ENCODE measurements at places on chromosomes 4 and X.

DNA sequence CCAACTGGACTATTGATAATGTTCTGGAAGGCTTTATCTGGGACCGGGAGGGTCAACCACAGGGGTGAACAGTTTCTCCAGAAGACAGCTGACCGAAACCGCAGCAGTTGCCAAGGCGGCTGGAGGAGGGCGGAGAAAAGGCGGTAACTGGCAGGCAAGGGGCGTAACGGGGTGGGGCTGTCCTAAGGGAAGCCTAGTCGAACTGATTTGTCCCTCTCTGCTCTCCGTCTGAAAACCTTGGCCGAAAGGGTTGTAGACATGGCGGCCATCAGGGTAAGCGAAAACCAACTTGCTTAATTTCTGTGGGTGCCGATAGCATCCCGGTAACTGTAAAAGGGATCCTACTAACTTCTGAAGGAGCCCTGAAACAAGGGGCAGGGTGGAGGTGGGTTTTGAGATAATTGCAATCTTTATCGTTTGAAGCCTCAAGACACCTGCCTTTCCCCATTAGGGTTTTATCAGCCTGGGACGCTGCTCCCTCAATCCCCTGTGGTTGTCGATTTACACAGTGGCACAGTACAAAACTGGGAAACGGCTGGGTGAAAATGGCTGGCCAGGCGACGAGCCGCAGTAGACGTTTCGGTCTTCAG is at the start of gene APOOL:
Gene APOOL, plus strand, starts transcription at position 223 of the 590 bp plus-strand sequence. Its CDS starts 36 bp downstream, at position 259.
- DNase-seq, result peak; percentile 72

- no peak for DNase-seq
These were observed 157.1 kb upstream of the LNX1 start for GRCh38 chr4:53748328-53748772.

- no peak for DNase-seq
These were observed 42.8 kb downstream of the RNF150 start for GRCh38 chr4:141090473-141090872.

DNA sequence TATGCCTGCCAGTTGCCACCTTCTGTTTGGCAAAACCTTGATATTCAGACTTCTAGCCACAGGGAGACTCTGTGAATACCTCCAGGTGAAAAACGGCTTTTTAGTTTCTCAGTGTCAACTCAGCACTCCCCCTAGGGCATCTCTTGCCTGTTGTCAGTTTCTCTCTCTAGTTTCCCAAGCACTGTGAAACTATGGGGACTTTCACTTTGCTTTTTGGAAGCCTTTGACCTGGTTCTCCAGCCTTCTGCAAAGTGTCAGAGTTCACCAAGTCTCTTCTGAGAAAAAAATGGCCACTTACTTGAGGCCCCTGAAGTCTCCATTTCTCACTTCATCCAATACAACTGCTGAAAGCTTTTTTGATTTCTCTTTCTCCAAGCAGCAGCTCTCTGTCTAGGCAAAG is 521.5 kb downstream of the INPP4B start:
- DNase-seq, result no peak

DNA sequence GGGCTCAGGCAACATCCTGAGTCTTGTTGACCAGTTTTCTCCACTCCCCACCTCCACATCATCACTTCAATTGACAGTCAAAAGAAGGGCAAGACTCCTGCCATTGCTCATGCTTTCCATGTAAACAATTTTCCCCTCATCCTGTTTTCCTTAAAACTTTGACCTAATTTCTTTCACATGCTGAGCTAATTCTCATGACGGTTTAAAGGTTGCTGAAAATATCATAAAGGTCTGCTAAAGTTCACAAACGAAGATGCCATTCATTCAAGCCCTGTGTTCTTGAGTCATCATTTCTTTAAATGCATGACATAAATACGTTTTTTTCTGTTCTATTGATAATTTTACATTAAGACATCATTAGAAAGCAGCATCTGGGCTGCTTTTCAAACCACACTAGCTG is 353.9 kb downstream of the NKX6-1 start:
- no peak for DNase-seq

- no peak for DNase-seq
These were observed 32.3 kb downstream of the PRDM8 start for GRCh38 chr4:80229590-80229989.

GRCh38 chr4:47471591-47471990 is 8.1 kb upstream of the COMMD8 start:
- DNase-seq, result no peak

GRCh38 chr4:104424989-104425388 is 69.7 kb downstream of the CXXC4 start:
- DNase-seq, result no peak

- no peak for DNase-seq
These were observed 20.6 kb downstream of the SLC39A8 start for GRCh38 chr4:102324730-102325129.

DNA sequence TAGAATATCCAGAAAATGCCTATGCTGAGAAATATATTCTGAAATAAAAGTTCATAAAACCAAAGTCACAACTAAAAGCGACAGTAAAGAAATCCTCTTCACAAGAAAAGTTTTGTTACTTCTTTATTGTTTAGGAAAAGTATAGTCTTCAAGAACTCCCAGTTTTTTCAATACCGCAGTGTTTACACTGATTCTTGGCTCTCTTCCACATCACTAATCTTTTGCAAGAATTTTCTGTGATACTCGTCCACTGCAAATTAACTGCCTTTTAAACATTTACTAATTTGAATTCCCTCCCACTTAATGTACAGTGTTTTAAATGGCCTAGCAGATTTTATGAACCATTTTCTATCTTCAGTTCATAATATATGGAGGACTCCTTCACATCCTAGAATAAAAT is 65.1 kb downstream of the HPGDS start:
- DNase-seq, result no peak

- no peak for DNase-seq
These were observed 26.3 kb downstream of the PRPS2 start for GRCh38 chrX:12817528-12817927.

GRCh38 chrX:92270936-92271855 is 492.0 kb downstream of the PCDH11X start:
- no peak for DNase-seq

DNA sequence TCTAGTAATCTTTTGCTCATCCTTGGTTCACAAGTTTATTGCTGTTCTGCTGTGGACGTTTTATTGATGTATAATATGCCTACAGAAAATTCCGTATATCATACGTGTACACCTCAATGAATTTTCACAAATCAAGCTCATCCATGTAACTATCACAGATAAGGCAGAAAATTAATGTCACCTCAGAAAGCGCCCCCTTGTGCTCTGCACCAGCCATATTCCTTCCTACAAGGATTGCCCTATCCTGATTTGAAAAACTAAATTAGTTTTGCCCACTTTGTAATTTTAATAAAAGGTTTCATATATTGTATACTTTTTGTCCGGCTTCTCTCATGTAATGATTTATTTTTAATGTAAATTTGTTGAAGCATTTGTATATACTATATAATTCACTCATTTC is 390.8 kb downstream of the ADGRL3 start:
- no peak for DNase-seq

DNA sequence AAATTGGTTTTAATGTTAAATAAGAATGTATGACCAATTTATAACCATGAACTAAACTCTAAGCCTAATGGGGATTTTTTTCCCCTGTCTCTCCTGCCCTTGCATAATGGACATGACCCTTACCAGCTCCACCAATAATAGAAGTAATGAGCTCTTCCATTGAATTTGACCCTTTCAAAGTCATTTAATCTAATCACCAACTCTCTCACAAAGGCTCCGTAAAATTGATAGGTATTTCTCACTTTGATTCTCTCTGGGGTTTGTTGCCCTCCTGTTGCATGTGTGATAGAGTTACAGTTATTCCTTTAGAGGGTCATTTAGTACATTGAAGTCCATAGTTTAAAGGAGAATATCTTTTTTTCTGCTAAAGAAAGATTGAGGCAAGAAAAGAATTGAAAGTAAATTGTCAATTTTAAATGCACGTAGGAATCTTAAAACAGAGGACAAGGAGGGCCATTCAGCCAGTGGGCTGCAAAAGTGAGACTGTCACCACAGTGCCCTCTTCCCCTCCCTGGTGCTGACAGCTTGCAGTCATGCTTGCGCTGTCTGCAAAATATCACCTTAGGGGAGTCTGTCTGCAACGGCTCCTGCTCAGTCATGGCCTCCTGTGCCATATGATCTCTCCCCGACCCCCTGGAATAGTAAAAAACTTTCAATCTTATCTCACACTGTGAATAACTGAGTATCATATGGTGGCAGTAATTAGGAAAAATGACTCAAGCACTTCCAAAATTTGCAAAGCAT is 307.5 kb upstream of the GNPDA2 start:
- DNase-seq, result no peak

DNA sequence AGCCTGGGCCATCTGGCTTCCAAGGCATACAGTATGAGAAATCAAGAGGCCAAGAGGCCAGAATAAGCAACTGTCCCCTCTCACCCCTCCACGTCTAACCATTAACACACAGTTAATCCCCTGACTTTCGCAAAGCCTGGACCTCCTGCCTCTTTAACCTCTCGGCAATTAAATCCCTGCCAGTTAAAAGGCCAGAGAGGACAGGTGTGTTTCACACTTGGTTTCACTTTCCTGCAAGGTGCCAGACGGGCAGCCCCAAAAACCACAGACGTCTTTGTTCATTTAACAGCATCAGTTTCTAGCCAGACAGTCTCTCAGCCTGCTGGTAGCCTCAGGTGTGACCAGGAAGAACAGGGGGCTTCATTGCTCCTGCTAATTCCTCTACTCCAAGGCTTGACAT is 91.1 kb upstream of the KIT start:
- DNase-seq, result no peak

DNA sequence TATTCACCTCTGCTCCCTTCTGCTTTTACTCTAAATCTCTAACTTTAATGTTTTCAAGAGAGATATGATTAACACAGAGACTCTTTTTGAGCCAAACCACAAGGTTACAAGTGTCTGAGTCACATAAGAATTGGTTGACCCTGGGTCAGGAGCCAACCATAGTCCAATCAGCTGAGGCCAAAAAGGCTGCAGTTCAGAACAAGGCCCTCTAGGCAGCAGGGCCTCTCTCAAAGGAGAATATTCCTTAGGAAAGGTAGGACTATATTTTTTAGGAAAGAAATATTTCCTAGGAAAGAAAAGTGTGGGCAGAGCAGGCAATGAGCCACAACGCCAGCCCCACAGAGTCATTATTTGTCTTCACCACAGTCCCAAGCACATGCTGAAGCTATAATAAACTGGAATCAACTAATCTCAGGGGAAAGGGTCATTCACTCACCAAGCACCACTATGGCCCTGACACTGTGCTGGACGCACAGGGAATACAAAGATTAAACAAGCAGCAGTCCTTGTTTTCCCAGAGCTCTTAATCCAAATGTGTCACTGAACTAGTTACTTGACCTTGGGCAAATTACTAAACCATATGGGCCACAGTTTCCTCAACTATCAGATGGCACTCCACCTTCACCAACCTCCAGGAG is 2.2 kb downstream of the ATP8A1 start:
- no peak for DNase-seq

- no peak for DNase-seq
These were observed 257.4 kb upstream of the AGA start for GRCh38 chr4:177699365-177700213.

- DNase-seq, result no peak
These were observed 630.4 kb downstream of the CCSER1 start for GRCh38 chr4:90757534-90758060.

- no peak for DNase-seq
These were observed 154.1 kb upstream of the CPEB2 start for GRCh38 chr4:14848229-14848628.

GRCh38 chr4:52704133-52704532 is 45.0 kb upstream of the USP46 start:
- no peak for DNase-seq

- no peak for DNase-seq
These were observed 143.5 kb upstream of the LNX1 start for GRCh38 chr4:53734584-53735353.

DNA sequence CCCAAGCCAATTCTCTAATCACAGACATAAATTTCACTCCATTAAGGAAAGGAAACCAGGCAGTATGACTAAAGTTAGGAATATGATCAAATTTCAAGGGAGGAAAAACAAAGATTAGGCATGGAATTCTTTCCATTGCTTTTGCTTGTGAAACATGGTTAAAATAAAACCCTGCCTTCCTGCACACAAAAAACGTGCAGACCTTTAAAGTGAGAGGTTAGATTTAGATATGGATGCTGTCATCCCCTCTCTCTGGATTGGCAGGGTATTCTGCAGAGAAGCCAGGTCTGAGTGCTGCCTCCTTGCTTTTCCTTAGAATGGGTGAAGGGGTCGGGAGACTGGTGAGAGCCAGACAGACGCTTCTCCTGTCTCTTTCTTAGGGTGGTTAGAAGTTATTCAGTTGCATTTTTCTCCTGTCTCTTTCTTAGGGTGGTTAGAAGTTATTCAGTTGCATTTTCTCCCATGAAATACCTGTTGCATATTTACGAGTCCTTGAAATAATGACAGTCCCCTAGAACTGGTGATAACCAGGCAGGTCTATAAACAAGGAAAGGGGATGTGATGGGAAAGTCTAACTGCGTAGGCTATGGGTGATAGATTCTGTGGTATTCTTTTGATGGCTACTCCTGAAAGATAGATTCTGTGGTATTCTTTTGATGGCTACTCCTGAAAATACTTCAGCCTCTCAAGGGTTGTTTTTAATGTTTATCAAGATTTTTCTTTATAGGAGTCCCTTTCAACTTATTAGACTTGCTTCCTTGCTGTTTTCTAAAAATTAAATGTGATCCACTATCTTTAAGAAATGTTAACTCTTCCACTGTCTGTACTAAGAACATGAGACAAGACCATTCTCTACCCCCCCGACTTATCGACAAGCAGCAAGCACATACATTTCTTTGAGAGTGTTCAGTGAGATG is 163.6 kb downstream of the SPRY1 start:
- no peak for DNase-seq

DNA sequence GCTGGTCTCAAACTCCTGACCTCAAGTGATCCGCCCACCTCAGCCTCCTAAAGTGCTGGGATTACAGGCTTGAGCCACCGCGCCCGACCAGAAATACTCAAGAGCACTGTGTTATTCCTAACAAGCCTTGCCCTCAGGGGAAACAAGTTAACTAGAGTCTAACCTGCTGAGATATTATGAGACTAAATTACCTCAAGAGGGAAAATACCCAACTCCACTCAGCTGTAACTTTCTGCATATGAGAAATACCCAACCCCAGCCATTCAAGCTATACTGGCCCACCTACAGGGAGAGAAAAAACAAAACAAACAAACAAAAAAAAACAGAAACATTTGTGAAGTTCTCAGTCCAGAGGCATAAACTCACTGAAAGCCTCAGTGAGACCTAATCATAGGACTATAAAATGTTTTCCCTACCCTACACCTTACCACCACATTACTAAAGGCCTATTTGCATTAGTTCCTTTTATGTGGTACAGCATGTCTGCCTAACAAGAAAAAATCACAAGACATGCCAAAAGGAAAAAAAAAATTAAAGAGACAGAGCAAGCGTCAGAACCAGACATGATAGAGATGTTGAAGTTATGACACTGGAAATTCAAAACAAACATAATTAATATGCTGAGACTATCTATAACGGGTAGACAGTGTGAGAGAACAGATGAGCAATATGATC is 876.0 kb downstream of the FSTL5 start:
- no peak for DNase-seq

- no peak for DNase-seq
These were observed 199.0 kb upstream of the NUDT6 start for GRCh38 chr4:123121241-123121907.
